Left renal cortex interstitium (tissue), 4 donors: ENCODE measurements at places on chromosomes 11 and 22.

DNA sequence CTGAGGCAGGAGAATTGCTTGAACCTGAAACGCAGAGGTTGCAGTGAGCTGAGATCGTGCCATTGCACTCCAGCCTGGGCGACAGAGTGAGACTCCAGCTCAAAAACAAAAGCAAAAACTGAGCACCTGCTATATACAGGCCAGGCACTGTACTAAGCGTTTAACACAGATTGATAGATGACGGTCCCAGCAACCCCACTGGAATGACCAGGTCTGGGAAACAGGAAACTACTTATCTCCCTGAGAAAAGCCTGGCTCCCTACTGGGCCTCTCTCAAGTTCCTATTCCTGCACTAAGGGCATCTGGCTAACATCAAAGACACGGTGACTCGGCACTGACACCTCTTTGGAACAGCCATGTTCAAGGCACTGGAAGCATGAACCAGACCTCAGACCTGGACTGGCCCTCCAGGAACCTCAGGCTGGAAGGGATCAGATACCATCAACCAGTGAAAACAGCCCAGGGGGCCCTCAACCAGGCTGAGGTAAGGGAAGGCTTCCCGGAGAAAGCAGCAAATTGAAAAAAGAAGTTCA is 16.6 kb downstream of the ARAP1 start:
- DNase-seq, result no peak

DNA sequence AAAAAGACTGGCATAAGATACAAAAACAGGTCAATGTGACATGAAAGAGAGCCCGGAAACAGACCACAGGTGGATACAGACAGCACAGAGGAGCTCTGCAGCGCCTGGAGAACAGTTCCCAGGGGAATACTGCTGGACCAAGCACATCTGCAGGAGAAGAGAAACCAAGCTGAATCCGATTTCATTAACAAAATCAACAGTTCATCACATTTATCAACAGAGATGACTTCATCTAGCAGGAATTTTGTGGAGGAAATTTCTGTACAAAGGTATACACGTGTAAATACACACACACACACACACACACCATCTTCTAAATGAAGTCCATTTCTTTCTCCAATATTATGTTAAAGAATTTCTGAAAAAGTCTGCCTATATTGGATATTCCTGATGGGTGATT is 17.1 kb downstream of the YPEL1 start:
- DNase-seq, result no peak

- no peak for DNase-seq
Measured at GRCh38 chr11:27244900-27245299, 118.1 kb downstream of the CCDC34 start.

- DNase-seq, result no peak
Measured at GRCh38 chr11:44608651-44608990, 43.2 kb downstream of the CD82 start.

DNA sequence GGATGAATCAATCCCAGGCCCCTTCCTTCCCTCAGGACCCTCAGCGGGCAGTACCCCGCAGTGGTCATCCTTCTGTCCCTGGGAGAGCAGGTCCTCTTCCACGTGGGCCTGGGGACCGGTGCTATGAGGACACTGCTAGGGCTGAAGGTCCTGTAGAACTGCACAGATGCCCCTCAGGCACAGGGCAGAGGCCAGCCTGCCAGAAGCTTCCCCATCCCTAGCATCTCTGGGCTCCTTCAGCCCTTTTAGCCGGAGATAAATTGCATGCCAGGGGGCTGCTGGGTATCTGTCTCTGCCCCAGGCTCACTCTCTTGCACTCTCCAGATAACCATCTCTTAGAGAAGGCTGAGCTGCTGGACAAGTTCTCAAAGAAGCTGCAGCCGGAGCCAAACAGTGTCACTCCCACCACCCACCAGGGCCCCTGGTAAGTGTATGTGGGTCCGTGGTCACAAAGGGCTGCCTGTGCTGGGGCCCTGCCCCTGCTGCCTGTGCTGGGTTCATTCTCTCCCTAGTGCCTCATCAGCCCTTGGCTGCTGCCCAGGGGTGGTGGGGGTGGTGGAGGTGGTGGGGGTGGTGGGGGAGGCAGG is 2.3 kb downstream of the ATG16L2 start:
- no peak for DNase-seq

GRCh38 chr11:128884703-128885338 is 6.3 kb upstream of the KCNJ5 start:
- DNase-seq, result no peak

GRCh38 chr11:6225896-6226295 is 8.5 kb downstream of the FHIP1B start:
- DNase-seq, result no peak

GRCh38 chr11:64295760-64296159 is 4.4 kb upstream of the CATSPERZ start:
- DNase-seq, result no peak

GRCh38 chr11:1814691-1815090 is 20.1 kb upstream of the SYT8 start:
- DNase-seq, result no peak
